Naive thymus-derived CD8-positive, alpha-beta T cell (primary cell): ENCODE measurements at places on chromosomes 13 and 19.

DNA sequence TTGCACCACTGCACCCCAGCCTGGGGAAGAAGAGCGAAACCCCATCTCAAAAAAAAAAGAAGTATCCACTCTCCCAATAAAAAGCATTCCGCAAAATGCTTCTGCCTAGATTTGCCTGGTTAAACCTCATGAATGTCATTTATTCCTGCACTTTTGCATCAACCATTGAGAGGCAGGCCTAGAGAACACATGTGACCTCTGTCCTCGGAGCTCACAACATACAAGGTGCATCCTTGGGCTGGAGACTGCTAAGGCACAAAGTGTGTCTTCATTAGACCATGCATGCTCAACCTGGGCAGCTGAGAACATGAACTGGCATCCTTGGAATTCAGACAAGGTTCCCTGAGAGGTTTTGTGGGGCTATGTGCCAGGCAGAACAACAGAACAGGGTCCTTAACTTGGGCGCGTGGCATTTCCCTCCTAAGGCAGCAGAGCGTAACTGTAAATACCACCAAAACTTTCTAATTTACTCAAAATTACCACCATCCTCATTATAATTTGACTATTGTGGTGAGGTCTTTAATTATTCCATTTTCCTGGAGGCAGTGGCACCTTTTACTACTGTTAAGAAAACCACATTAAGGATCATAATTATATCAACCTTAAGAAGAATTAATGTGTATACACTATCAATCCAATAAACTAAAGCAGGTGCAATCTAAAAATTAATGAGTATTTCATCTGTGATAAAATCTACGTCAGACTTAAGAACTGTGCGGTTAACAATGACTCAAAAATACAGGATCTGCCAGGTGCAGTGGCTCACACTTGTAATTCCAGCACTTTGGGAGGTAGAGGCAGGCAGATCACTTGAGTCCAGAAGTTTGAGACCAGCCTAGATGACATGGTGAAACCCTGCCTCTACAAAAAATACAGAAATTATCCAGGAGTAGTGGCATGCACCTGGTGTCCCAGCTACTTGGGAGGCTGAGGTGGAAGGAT is 13.8 kb downstream of the RCBTB1 start:
- no peak for DNase-seq

- DNase-seq: no peak
Observed at GRCh38 chr19:55228403-55229031, at the start of gene TMEM86B. TSS of gene TMEM86B (minus strand) at chr19:55228763. CDS start at chr19:55228741, 22 bp downstream.

- DNase-seq: no peak
Observed at GRCh38 chr13:98782654-98783053, 30.2 kb upstream of the SLC15A1 start.

DNA sequence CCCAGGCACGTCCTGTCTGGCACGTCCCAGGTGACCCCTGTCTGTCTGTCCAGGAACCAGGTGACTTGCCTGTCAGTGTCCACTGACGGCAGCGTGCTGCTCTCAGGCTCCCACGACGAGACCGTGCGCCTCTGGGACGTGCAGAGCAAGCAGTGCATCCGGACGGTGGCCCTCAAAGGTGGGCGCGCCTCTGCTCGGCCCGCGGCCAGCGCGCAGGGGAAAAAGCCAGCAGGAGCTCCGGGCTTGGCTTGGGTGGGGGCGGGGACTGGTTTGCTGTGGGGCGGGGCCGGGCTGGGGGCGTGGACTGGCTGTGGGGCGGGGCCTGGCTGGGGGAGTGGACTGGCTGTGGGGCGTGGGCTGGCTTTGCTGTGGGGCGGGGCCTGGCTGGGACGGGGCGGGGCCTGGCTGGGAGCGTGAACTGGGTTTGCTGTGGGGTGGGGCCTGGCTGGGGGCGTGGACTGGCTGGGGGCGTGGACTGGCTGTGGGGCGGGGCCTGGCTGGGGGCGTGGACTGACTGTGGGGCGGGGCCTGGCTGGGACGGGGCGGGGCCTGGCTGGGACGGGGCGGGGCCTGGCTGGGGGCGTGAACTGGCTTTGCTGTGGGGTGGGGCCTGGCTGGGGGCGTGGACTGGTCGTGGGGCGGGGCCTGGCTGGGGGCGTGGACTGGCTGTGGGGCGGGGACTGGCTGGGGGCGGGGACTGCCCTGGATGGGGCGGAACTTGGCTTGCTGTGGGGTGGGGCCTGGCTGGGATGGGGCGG is 7.2 kb downstream of the WDR18 start:
- DNase-seq: peak; percentile 46

DNA sequence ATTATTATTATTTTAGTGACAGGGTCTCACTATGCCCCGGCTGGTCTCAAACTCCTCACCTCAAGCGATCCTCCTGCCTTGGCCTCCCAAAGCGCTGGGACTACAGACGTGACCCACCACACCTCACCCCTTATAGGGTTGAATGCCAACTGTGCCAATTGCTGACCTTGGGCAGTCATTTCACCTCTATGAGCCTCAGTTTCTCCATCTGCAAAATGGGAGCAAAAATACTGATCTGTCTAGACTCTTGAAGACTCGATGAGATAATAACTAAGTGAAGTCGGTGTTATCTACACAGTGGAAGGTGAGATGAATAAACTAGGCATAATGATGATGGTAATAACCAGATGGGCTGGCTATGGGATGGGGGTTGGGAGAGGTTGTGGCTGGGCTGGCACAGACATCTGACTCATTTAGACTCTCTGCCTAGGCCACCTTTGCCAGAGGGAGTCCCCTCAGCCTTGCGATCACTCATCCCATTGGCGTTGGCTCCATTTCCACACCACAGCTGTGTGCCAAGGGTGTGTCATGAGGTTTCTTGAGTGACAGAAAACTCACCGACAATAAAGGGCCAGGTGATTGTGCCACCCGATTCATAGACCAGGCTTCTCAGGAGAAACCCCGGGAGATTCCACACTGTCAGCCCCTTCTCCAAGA is at the start of gene CASP14:
Gene CASP14 (plus strand): TSS at position 596 of the 657 bp plus-strand sequence. CDS start 2,772 bp downstream, outside the sequence.
- DNase-seq: no peak

GRCh38 chr19:50264483-50265186 is 61.2 kb downstream of the MYH14 start:
- no peak for DNase-seq

DNA sequence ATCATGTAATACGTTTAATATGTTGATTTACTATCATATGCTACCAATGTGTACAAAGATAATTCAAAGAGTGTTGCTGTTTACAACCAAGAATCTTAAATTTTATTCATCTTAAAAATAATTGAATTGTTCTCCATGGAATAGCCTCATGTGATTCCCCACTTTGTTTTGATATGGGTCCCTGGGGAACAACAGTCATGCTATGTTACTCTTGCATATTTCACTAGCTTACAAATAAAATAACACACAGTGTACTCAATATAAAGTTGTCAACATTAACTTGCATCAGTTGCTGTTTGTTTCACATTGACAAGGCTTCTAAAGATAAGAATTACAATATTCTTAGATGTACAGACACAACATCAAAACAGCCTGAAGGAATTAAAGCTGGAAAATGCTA is 2.3 kb downstream of the ENOX1 start:
- DNase-seq: no peak
